ENCODE measurements at places on chromosomes 2 and 18.

DNA sequence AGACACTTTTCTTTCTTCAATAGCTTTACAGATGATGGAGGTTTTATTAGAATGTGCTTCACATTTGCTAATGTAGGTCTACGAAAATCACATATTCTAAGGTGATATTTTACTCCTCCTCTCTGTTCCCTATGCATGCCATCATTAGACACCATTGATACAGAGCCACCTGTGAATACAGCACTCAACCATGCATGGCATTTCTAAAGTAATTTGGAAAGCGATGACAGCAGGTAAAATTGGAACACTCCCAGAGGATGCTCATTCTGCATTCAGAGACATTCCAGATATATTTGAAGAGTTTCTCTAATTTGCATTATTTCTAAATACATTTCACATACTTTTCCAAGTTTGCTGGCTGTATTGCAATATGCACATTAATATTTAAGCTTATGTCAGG, 65.3 kb upstream of the RIT2 start:
- ATAC-seq: no peak

- ATAC-seq: no peak
Observed at GRCh38 chr2:60212181-60212945, 341.1 kb downstream of the BCL11A start.

- no peak for ATAC-seq
Observed at GRCh38 chr2:44642123-44642857, 280.5 kb downstream of the CAMKMT start.

DNA sequence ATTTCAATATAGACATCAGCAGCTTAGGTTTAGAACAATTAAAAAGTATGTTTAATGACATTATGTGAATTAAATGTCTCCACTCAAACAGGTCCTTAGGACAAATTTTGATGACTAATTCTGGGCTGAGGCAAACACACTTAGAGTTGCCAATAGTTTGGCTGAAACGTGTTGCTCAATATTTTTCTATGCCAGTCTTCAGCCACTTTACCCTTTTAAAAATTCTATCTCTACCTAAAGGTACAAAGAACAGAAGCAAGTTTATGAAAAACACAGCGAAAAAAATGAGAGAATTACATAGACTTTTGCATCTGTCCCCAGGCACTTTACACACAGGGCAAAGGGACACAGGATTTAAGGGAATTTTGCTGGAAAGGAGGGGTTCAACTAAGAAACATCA, 4.5 kb downstream of the IDH1 start:
- ATAC-seq: no peak

- ATAC-seq: no peak
Observed at GRCh38 chr18:48597110-48597509, 58.3 kb downstream of the CTIF start.

Measured in activated T-helper 17 cell treated with anti-CD3 and anti-CD28 coated beads, Interleukin-2, amount 50 U/mL, for 72 hours (primary cell).